Calu3 (cell line): ENCODE measurements at places on chromosomes 7 and 10.

GRCh38 chr10:113454341-113455061 is 98.4 kb upstream of the HABP2 start:
- DNase-seq: peak; percentile 35

DNA sequence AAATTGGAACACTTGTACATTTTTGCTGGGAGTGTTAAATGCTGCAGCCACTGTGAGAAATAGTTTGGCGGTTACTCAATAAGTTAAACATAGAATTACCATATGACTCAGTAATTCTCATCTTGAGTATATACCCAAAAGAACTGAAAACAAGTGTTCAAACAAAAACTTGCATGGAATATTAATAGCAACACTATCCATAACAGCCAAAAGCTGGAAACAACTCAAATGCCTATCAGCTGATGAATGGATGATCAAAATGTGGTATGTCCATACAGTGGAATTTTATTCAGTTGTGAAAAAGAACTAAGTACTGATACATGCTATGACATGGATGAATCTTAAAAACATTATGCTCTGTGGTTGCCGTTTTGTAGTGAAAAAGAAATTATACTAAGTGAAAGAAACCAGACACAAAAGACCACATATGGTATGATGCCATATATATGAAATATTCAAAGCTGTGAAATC is 63.0 kb upstream of the SP4 start:
- DNase-seq: no peak

DNA sequence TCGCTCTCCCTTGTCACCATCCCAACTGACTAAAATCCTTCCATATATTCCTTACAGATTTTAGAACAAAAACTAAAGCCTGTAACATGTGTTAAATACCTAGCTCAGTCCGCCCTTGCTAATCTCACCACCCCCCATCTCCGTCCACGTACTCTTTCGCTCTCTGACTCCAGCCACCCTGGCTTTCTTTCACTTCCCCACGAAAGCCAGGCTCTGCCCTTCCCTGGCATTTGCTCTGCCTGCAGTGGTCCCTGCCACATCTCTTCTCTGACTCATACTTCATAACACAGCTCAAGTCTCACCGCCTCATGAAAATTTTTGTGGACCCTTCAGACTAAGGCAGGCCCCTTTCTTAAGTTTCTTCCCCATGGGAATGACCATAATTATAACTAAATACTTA is 11.7 kb upstream of the GPAM start:
- DNase-seq: no peak

- DNase-seq: no peak
These were observed 1367.1 kb downstream of the XPNPEP1 start for GRCh38 chr10:108556186-108556585.

DNA sequence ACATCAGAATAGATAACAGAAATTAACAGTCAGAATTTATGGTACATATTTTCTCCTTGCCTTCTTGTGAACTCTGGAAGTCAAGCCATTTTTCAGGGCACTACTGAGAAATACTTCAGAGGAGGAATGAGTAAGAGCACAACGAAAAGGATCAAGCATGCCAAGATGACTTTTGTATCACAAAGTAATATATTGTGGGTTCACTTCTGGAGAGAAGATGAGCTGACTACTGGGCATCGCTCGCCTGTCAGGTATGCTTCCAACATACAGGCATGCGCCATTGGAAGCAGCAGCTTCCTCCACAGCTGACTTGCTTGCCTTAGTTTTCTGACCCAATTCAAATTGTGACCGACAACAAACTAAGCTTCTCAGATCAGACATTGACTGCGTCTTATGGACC is 137.3 kb downstream of the VTI1A start:
- no peak for DNase-seq

DNA sequence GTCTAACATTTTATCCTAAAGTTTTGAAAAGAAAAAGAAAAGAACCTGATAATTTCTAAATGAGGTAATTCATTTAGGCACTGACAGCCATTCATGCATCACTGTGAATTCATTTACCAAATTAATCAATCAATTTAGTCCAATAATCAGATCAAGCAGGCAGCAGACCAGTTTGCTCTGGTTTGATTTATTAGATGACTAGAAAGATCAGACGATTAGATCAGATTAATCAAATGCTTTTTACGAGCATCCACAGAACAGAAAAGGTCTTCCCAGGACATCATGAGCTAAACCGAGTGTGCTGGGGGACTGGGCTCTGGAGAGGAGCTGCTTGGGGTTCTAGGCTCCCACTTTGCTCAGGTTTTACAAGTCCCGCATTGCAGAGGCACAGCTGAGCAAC is 226.5 kb upstream of the MYO3A start:
- no peak for DNase-seq

DNA sequence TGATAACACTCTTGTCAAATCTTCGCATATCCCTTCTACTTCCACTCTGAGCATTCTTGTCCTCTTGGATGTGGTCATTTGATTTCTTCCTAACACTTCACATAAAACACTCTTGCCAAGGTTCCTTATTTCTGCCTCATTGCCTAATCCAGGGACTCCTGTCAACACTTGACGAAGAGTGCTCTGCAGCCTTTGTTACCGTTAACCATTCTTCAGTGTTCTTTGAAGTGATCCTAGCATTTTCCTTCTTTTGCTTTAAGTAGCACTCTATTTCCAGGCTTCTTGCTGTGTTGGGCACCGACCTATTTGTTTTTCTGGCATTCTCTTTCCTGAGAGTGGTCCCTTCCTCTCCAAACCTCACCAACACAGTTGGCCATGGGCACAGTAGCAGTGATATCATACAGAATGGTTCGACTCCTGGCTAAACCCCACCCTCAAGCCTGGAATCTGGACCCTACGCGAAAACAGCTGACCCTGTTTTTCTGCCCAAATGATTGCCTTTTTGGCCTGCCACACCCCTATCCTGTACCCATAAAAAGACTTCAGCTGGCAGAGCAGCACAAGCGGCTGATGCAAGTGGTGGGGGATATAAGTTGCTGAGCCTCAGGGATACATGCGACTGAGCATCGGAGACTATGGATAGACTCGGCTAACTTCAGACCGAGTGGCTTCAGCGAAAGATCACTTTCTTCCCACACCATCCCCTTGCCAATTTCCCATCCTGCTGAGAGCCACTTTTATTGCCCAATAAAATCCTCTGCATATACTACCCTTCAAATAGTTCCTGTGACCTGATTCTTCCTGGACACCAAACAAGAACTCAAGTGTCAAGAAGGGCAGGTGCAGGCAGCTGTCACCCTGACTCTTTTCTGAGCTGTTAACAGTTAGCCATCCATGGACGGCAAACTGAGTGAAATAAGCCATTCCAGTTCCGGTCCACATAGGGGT is 820.6 kb downstream of the CCSER2 start:
- DNase-seq: no peak

GRCh38 chr10:70561070-70561469 is 41.5 kb downstream of the PRF1 start:
- no peak for DNase-seq

GRCh38 chr10:132514821-132515520 is 22.6 kb upstream of the INPP5A start:
- no peak for DNase-seq

DNA sequence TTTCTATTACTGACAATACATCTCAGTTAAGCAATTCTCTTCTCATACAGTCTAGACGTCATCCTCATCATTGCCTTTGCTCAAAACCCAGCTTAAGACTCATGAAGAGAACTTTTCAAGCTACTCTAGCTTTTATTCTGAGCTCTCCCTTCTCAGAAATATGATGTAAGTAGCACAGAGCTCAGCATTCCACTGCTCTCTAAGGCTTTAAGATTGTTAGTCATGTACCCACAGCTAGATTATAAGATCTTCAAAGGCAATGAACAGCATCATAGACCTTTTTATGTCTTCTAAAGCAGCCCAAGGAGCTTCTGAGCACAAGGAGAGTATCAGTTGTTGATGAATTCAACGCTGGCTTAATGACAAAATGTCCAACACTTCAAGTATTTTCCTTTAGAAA is 119.3 kb downstream of the NRP1 start:
- DNase-seq: no peak

DNA sequence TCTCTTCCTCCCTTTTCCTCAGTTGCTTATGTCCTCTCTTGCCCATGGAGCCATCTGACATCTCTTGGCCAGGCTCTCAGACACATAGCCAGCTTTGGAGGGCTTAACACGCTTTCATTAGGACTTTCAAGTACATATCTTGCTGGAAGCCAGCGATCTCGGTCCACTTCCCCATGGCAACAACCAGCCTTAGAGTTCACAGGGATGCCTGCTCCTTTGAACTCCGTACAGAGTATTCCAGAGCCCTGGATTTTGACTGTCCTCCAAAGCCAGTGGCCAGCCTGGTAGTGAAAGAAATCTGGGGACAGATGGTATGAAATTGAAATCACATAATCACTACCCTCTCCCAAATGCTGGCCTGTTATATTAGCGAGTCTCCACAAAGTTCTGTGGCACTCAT is 370.5 kb upstream of the NPVF start:
- no peak for DNase-seq

- DNase-seq: no peak
These were observed 576.7 kb downstream of the KCNMA1 start for GRCh38 chr10:77060913-77061312.

DNA sequence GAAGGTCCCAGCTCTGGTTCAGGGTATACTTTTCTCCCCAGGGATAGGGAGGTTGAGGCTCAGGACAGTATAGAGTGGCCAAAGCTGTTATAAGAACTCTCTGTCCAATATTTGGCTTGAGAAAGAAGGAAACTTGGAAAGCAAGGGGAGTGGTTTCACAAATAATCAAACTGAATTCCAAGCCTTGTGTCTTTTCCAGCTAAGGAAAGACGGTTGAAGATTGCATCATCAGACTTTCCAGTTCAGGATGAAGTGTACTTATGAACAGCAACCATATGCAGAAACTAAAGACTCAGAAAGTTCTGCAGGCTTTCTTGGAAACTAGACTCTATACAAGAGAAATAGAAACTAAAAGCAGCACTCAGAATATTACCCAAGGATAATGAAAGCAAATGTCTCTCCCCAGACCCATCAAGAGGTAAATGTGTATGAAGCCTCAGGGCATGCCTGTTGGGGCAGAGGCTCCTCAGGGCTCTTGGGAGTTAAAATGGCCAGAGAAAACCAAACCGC is 46.4 kb downstream of the RAMP3 start:
- DNase-seq: no peak

- DNase-seq: no peak
These were observed 301.2 kb downstream of the DPP6 start for GRCh38 chr7:154353355-154353767.

GRCh38 chr7:104967088-104967487 is 46.9 kb upstream of the KMT2E start:
- DNase-seq: no peak

DNA sequence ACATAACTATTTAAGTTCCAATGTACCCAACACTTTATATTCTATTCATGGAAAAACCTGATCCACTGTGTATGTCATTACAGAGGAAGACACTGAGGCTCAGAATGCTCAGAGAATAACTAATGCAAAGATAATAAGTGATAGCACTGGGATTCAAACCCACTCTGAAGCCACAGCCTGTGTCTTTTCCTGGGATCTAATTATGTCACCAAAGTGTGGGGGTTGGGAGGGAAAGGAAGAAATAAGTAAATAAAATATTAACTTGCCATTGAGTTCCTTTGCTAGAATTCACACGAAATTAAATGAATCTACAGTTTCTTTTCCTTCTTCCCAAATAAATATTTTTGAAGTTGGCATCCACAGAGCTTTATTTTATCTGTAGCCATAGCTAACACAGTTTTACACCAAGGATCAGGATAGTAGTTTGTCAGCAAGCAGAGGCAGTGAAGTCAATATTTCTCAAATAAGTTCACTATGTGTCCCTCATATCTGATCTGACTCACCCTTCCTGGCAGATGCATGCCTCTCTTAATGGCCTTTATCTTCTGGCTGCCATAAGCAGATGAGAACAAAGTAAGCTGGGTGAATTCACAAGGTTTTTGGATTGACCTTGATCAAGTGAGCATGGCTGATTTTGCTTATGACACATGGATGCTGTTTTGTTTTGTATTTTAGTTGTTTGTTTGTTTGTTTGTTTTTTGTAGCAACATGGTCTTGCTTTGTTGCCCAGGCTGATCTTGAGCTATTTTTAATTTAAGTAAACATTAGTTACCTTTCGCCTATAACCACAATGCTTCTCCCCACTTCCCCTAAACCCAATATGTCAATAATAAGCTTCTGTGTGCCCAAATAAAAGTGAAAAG is 6.3 kb downstream of the RAPGEF5 start:
- no peak for DNase-seq

DNA sequence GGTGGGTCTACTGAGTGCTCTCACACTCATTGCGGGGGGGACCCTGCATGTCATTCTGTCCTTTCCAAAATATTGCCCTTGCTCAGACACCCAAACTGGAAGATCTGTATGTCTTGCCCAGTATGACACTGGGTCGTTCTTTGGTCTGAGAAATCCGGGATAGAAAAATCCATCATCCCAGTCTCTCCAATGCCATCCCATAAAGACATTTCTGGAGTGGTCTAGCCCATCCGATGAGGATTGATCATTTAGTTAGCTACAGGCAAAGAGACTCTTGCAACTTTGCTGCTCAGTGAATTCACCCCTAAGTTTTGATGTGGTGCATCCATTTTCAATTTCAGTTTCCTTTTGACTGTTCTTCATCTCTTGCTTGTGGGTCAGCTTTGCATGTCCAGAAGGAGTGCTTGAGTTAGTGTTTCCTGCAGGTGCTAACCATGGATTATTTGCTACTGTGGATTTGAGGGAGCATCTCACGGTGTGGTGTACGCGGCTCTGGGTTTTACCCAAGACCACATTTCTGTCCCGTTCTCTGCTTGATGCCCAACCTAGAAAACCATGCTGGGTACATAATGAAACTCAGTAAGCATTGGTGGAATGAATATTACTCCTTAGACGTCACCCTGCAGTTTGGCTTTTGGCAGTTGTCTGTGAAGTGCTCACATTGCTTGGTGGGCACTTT is 247.0 kb upstream of the MKI67 start:
- DNase-seq: no peak

GRCh38 chr10:8453587-8453986 is 399.1 kb downstream of the GATA3 start:
- DNase-seq: peak; percentile 31

GRCh38 chr10:30227481-30227880 is 121.6 kb downstream of the MTPAP start:
- no peak for DNase-seq
